ENCODE measurements at places on chromosomes 1 and 21.

GRCh38 chr1:110816945-110817344 is 56.0 kb upstream of the CD53 start:
- no peak for DNase-seq

GRCh38 chr21:32770871-32771523 is 558 bp downstream of the PAXBP1 start:
- no peak for DNase-seq

DNA sequence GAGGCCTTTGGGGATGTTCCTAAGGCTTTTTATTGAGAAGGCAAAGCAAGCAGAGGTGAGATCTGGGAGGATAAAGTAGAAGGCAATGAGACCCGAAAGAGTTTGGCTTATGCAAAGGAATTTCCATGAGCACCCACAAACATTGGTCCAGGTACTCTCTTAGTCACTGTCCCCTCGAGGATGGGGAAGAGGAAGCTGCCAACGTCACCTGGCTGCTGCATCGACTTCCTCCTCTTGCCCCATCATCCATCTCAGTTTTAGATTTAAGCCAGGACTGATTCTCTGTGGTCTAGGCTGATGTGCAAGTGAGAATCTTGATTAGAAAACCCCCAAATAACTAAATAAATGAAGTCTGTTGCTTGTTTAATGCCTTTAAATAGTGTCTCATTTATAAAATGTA is 28.7 kb downstream of the RUNX1 start:
- no peak for DNase-seq

GRCh38 chr1:159197561-159198557 is 6.8 kb upstream of the ACKR1 start:
- no peak for DNase-seq

DNA sequence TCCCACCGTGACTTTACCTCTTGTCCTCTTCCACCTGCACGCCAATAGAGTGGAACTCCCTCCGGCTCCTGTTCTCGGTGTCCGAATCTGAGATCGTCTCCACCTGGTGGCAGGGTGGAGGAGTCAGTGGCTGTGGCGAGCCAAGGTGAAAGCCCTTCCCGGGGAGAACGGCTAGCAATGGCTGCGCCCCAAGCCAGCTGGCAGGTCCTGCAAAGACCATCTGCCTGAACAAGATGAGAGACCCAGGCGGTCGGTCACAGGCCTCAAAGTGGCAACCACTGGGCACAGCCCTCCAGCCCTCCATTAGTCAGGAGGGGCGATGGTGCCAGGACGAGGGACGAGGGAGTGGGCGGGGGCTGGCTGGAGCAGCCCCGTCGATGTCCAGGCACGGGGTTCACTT is 25.4 kb upstream of the SMIM12 start:
- no peak for DNase-seq

DNA sequence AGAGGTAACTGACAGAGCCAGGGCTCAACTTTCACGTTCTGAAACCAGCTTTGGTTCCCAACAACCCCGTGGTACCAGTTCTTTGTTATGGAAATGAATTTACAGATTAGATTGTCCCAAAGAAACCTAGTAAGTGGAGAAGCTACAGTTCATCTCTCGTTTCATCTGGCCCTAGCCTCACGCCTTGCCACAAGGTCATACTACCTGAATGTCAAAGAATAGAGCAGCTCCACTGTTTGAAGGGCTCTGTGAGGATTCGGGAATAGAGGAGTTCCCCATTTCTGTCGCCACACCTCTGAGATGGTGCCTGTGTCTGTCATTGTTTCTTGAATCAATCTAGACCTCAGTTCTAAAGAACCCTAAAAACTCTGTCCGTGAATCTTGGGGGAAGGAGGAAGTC is 15.0 kb upstream of the CDC42 start:
- DNase-seq: no peak

DNA sequence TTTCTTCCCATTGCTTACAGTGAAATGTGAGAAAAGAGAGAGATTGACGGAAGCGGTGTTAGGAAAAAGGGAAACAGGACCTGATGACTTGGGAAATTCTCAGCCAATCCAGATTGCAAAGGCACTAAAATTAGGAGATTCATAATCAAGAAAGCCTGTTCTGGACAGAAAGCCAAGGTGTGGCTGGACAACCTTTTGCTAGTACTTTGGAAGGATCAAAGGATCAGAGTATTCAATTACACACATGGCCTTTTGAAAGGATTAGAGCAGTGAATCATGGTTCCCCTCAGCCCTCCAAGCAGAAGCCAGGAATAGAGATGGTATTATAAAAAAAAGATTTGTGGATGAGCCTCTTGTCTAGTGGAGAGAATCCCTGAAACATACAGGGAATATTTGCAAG is 669.8 kb upstream of the ADAMTS5 start:
- DNase-seq: no peak

DNA sequence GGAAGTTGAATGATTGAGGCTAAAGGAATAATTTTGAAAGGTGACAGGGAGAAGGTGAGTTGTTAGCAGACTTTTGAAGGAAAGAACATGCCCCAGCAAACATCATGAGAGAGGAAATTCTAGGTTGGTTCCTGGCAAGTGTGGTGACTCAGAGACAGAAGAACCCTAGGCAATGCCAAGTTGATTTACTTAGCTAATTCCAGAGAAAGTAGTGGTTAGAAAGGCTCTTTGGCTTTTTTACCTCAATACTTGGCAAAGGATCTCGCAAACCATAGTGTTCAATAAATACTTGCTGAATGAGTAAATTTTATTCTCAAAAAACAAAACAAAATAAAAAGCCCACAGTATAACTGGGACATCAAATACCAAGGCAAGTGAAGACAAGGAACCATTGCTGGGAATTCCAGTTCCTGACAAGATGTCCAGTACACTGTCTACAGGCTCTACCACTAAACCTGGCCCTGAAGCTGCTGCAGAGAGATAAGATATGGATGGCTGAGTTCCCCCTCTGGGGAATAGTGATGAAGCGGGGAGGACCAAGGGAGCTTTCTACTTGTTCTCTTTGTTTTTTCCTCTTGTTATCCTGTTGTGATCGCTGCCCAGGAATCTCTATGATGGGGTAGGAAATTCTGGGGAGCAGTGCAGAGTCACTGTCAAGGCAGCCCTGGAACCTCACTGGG is 48.2 kb downstream of the IL12RB2 start:
- no peak for DNase-seq

- no peak for DNase-seq
Measured at GRCh38 chr1:196002906-196003305, 605.3 kb downstream of the KCNT2 start.

- no peak for DNase-seq
Measured at GRCh38 chr1:53962395-53962794, 16.2 kb downstream of the LRRC42 start.

DNA sequence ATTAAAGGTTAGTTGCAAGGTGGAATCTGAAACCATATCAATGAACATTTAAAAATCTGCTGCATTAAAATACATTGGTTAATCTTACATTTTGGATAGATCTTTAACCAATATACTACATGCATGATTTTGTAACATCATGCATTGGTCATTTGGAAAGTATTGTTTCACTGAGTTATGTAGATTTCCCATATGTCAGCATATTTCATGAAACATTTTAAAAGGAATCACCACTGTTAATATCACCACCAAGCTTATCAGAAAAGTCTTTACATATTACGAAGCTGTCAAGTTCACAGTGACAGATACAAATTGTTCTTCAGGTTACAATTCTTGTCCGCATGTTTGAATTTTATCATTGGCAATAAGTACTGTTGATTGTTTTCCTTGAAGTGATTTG is 89.9 kb upstream of the ADGRL2 start:
- DNase-seq: no peak

DNA sequence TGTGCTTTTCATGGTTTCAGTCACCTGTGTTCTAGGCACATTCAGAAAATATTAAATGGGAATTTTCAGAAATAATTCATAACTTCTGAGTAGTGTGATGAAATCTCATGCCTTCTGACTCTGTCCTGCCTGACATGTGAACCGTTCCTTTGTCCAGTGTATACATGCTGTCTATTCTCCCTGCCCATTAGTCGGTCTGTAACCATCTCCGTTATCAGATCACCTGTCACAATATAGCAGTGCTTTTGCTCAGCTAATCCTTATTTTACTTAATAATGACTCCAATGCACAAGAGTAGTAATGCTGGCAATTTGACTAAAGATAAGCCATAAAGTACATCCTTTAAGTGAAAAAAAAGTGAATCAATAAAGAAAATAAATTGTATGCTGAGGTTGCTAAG is 597.5 kb downstream of the BRINP3 start:
- DNase-seq: no peak

DNA sequence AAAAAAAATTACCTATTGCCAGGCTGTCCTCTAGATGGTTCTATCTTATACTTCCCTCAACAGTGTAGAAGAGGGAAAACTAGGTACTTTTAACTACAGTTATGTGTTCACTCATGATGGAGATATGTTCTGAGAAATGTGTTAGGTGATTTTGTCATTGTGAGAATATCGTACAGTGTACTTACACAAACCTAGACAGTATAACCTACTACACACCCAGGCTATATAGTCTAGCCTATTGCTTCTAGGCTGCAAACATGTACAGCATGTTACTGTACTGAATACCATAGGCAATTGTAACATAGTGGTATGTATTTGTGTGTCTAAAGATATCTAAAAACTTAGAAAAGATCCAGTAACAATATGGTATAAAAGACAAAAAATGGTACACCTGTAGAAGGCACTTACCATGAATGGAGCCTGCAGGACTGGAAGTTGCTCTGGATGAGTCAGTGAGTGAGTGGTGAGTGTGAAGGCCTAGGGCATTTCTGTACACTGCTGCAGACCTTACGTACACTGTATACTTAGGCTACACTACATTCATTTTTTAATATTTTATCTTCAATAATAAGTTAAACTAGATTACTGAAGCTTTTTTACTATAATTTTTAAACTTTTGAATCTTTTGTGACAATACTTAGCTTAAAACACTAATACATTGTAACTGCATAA is 13.2 kb downstream of the MGST3 start:
- no peak for DNase-seq

DNA sequence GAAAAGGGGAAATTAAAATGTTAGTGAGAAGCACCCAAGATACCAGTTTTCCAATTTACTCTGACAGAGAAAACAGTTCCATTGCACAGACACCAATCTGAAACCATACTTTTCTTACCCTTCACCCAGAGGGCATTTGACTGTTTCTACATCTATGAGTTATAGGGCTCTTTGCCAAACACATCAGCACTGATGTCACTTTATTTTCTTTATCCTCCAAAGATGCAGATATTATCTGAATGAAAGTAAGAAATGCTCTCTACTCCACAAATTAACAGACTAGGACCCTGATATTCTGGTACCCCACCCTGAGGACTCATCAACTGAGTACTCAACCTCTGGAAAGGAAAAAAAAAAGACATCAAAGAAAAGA is 24.2 kb upstream of the PEX19 start:
- DNase-seq: no peak

DNA sequence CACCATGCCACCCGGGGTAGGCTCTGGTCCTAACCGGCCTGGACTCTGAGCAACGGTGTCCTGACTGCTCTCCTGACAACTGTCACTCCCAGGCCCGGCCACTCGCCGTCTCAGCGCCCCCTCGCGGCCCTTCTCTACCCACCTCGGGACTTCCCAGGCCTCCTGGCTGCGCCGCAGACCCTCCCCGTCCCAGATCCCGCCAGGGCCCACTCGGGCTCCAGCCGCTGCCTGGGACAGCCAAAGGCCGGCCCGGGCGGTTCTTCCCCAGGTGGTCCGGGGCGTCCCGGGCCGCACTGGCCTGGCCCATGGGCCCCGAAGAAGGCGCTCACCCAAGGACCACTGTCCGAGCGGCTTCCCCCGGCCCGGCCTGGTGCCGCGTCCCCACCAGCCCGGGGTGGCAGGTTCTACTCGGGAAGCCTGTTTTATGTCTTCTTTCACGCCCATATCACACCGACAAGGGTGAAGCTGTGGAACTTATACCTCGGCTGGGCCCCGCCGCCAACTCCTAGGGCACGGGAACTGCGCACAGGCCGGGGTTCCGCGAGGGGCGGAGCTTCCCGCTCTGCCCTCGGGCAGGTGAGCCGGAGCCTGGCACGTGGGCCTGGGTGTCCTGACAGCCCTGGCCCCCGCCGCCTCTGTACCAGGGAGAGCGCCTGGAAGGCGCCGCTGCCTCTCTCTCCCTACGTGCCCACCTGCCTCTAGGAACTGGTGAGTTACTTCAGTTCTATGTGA is 138.3 kb downstream of the TTLL7 start:
- peak; percentile 5 for DNase-seq

DNA sequence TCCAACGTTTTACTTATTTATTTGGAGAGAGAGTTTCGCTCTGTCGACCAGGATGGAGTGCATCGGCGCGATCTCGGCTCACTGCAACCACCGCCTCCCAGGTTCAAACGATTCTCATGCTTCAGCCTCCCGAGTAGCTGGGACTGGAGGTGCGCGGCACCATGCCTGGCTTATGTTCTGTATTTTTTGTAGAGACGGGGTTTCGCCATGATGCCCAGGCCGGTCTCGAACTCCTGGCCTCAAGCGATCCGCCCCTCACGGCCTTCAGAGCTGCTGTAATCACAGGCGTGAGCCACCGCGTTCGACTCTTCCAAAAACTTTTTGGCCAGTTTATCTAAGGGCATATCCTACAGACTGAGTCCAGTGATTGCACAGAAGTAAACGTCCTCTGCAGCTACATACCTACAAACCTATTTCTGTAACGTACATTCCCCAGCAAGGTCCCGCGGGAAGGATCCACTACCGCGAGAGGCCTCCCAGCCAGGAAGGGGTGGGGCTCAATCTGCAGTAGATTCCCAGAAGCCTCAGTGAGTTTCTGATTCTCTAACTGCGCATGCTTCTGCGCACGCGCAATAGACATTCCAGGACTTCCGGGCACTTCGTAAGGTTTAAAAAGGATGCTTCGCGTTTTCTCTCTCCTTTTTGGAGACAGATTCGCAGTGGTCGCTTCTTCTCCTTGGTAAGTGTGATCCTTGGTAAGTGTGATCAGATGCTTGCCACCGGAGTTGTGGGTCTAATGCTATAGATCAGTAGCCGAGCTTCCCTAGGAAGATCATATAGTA is at the start of gene RCC1:
Gene RCC1, plus strand, starts transcription at position 638 of the 782 bp plus-strand sequence. CDS start 23,824 bp downstream, outside the sequence.
- DNase-seq: peak; percentile 94

DNA sequence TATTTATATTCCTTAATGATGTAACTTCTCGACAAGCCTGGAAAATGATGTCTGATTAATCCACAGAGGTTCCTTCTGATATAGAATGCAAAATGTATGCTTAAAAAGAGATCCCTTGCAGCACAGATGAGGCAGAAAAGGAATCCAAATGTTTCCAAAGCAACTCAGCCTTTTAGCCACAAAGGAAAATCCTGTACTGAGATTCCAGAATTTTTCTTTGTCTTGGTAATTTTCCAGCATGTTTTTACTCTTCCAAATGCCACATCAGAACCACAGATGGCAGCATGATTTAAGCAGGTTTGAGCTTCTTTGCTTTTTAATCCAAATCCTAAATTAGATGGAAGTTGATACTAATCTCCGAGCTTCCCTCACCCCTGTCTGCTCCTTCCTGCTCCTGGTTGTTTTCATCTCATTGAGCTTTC is 176.4 kb upstream of the PALMD start:
- DNase-seq: no peak
